ENCODE measurements at places on chromosomes 2 and 18.

DNA sequence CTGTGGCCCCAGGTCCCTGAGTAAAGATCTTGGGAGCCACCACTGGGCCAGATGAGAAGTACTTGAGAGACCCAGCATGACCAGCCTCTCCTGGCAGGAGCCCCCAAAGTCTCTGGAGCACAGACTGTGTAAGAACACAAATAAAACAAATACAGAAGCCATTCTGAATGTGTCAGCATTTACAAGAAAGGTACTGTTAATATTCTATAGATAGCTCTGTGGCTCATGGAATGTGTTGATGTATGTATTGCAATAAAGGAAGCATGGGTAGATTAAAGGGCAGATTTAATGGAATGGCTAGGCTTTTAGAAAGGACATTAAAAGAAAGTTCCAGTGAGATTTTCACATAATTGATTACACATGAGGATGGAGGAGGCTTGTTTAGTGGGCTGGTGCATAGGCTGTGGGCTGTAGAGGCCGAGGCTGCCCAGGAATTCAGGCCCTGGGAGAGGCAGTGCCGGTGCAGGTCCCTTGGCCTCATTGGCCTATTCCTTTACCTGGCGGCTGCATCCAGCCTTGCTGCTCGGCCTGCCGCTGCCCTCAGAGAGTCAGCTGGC, 127.7 kb upstream of the DLX2 start:
- no peak for DNase-seq

DNA sequence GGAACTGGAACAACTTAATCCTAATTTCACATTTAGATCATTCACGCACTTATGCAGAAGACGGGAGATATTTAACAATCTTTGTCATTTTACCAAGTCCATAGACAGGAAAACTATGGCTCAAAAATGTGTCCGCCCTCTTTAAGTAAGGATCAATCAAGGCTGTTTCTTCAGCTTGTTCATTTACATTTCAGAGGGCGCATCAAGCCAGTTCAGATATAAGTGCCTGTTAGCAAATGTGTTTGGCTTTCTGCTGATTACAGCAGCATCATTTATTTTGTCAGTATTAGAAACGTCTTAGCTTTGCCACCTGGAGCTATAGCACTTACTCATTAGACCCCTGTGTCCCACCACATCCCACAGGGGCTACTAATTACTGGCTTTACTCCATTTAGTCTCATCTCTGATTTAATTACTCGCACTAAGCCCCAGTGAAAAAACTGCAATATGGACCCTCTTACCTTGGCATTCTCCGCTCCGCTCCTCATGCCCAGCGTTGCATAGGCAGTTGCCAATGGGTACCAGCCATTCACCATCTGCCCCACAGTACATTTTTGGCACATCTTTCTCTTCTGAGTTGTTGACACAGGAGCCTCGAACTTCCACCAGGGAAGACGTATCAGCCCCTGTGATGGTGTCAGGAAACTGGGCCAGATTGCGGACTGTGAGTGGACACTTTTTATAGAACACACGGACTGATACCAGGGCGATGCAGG, 8.7 kb downstream of the EPHA4 start:
- DNase-seq: no peak

DNA sequence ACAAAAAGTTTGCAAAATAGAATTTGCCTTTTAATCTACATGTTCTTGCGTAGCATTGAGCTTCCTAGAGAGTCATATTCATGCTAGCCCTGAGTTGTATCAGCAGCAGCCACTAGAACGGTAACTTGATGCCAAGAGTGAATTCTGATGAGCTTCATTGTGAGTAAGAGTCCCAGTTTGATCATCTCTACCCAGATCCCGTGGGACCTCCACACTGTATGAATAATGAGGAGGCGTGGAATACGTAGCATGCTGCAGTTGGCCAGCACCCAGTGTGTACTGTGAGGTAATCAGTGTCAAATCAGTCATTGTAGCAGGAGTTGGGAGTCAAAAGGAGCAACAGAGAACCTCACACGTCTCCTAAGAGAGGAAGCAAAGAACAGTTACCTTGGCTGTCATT, 197.9 kb downstream of the NEDD4L start:
- DNase-seq: no peak

DNA sequence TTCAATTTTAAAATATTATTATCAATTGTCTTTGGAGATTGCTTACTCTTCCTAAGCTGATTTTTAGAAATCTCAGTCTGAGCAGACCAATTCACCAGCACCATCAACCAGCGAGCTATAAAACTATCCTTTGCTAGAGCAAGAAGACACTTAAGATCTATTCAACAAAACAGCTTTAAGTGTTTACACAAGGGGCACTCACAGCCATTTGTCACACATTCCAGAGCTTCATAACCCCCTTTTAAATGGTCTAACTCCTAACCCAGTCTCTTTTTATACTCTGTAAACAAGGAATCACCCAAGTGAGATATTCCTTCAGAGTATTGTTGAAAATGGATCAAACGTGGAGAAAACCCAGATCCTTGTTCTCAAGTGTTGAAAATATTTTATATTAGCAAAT, 1294.1 kb upstream of the CHAC2 start:
- DNase-seq: no peak

- no peak for DNase-seq
Measured at GRCh38 chr2:190693533-190694232, 44.8 kb downstream of the NAB1 start.

DNA sequence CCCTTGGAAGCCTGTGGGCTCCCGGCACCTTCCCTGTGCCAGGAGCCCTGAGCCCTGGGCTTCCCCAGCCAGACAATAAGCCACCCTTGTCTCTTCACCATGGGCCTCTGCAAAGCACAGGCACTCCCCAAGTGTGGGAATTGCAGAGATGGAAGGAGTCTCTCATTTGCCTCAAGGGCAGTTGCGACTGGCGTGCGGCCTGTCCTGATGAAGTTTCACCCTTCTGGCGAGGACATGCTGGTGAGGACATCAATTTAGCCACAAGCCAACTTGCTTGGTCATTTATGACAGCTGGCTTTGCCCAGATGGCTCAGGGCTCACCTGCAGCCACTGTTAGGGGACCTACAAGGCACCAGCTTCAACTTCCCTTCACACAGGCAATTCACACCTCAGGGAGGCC, 180.2 kb downstream of the ANAPC1 start:
- DNase-seq: no peak

GRCh38 chr18:66599190-66599589, 4.7 kb downstream of the CDH19 start:
- no peak for DNase-seq

- DNase-seq: no peak
Measured at GRCh38 chr2:108949316-108950239, 39.4 kb downstream of the EDAR start.

DNA sequence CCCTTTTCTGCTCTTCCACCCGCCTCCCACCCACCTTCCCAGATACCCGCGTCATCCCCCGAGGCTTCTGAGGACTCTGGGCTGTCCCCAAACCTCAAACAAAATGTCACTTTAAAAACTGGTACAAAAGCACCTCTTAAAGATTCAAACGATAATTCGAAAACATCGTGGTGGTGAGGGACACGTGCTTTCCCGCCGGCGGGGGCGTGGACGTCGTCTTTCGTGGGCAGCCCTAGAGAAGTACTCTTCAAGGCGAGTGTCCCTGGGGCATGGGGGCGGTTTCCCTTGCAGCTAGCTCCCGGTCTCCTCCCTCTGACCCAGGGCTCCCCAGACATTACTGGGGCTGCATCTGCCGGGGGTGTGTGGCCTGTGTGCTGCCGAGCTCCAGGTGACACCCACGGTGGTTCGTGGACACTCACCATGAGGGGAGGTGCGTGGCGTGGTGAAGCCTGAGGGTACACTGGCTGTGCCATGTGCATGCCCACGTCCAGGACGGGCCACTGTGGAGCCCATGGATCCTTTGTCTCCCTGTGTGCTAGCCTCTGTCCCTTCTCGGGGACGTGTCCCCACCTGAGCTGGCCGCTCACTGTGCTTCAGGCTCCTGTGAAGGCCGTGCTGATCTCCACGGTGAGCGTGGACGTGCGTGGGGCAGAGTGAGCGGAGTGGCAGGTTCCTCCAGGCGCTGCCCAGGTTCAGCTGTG, 117.8 kb downstream of the NFATC1 start:
- no peak for DNase-seq

DNA sequence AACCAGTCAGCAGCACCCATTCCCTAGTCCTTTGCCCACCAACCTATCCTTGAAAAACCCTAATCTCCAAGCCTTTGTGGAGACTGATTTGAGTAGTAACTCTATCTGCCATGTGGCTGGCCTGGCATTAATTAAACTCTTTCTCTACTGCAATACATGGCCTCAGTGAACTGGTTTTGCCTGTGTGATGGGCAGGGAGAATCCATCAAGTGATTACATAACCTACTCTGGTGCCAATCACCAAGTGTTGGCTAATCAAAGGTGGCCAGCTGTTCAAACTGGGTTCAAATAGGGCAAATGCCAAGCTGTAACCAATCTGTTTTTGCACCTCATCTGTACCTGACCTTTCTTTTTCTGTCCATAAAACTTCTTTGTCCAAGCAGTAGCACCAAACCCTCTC, 139.8 kb upstream of the XPO1 start:
- DNase-seq: no peak

GRCh38 chr18:23173912-23174311, 38.6 kb downstream of the CABLES1 start:
- DNase-seq: no peak

GRCh38 chr18:39862341-39862740, 2092.7 kb upstream of the PIK3C3 start:
- DNase-seq: no peak

DNA sequence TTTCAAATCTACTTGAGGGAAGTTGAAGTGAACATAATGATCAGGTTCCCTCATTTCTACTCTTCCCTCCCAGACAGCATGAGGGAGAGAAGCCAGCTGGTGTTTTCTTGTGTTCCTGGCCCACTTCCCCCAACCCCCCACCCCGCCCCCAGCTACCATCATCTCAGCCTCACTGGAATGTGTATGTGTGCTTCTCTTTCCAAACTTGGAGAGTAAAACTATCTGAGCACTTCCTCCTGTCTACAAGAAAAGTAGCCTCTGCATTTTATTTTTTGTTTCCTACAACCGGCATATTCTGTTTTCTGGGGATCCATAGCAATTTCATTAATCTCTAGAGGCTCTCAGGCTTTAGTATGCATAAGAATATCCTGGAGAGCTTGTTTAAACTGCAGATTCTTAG, 53.6 kb upstream of the GRHL1 start:
- no peak for DNase-seq

- DNase-seq: no peak
Measured at GRCh38 chr2:84906108-84906899, 848 bp downstream of the TMSB10 start.

GRCh38 chr2:16031848-16032159, 91.5 kb downstream of the MYCN start:
- no peak for DNase-seq

DNA sequence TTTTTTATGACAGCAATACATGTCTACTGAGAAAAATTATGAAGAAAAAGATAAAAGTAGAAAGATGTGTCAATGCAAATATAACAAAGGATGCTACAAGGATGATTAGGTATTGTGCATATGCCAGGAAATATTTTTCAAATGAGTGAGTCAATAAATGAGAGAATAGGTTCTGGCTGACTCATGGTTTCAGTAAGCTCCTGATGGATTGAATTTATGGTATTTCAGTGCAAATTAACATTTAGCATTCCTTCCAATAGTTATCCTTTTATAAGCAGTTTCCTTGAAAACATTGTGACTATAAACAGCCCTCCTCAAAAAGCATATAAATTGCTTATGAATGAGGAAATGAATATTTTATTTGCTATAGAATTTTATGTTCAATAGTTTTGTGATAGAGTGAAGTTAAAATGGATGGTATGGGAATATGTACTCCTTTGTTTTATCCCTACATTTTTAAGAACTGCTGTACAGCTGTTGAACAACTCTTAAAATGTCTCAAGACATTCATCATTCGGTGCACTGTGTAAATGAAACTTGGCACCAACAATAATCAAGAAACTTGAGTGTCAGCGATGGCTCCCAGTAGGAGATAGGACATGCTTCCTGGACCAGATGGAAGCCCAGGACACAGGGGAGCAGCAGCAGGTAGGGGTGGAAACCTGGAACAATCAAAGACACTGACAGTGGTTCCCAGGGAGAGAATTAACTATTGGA, 144.7 kb downstream of the PMAIP1 start:
- no peak for DNase-seq

DNA sequence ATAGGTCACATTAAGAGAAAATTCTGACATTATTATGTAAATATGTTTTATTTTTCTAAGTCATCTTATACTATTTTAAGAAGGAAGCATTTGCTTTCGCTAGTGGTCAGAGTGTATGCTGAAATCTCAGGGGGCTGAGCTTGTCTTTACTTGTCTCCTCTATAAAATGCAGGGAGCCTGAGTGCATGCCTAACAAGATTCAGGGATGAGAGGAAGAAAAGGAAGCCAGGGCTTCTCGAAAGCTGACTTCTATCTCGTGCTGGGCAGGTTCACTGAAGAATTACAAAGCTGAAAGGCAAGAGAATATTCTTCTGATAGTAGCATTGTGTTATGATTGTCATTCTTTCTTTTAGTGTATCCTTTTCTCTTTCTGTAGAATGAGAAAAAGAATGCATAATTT, 467.4 kb downstream of the SOX11 start:
- DNase-seq: no peak

DNA sequence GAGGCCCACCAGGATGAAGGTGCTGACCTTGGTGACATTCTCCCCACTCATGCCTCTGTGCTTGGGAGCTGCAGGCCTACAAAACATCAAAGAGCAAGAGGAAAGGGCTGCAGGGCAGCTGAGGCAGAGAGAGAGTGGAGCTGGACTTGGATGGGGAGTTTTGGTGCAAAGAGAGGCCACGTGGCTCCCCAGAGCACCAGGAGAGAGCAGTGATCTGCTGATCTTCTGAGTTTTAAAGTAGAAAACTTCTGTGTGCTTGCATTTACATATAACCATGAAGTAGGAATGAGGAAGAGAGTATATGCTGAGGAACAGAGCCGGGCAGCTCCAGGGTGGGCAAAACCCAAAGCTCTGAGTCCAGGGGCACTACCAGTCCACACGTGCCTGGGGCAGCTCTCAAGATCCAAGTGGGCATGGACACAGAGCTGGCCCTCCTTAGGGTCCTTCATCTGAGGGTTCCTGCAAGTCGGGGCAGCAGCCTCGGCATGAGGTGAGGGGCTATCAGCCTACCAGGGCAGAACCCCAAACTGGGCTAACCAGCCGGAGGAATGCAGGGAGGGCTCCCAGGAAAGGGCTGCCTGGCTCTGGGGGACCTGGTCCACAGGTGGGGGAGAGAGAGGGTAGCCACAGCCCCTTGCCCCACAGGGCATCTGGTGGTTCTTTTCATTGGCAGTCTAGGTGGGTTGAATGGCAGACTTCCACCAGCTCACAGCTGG, at the start of gene OR6B2:
OR6B2 (minus strand) TSS at position 51 of the 716 bp plus-strand sequence; CDS start at position 51, 0 bp downstream.
- DNase-seq: no peak
